ENCODE measurements at places on chromosomes 1 and 21. TPM values are rescaled to one million over a fixed set of nuclear protein-coding genes. Genes with fewer than 3 reads are reported as not detected.
A peak's percentile ranks its signal among the peaks of the same experiment; 100 is the strongest.

PROK1 gene
- total RNA-seq: not detected

C1orf94 gene
- total RNA-seq: 0.70 TPM

SCCPDH gene
- 25.0 TPM for total RNA-seq

CD160 gene
- total RNA-seq: not detected

DNA sequence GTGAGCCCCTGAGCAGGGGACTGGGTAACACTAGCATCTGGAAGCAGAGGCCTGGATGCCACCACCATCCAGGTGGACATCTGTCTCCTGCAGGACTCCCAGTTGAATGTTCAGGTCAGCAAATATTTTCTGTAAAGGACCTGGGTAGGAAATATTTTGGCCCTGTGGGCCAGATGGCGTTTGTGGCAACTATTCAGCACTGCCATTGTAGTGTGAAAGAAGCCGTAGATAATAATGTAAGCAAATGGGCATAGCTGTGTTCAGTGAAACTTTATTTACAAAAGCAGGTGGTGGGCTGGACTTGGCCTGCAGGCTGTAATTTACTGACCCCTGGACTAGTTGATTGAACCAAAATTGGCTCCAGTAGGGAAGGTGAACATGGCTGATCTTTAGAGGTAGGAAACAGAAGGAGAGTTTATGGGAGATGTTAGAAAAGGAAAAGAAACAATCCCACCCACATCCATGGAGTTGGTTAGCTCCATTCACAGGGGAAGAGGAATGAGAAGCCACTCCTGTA lies 20.0 kb upstream of the CD101 start:
- H3K36me3 ChIP-seq: no peaks in the 10 kb centered on the region
- no peaks in the 10 kb centered on the region for H3K27me3 ChIP-seq
- no peak overlapping the region for H3K27ac ChIP-seq
- DNase-seq: no peak
- H3K4me3 ChIP-seq: no peak overlapping the region
- no peaks in the 10 kb centered on the region for H3K4me1 ChIP-seq

DNA sequence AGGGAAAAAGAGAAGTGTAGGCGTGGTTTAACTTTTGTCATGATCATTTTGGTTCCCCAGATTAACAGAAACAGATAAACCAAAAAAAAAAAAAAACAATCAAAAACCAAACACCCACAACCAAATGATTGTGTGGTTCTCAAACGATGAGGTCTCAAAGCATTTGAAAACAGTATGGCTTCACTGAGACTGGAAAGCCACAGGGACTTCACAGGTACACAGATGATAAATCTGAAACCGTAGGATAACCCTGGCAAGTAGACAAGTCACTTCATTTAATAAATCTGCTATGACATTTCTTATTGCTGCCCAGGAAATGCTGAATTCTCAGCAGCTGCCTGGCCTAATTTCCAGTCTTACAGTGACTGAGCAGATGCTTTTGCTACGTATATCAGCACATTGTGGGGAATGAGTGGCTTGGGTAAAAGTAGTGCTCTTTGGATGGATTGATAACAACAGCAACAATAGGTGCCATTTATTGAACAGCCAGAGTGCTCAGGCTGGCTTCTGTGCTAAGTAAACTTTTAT lies 6.1 kb downstream of the ST6GALNAC3 start:
- H3K4me3 ChIP-seq: no peak overlapping the region
- H3K36me3 ChIP-seq: no peaks in the 10 kb centered on the region
- H3K27me3 ChIP-seq: peaks cover 3% of the 10 kb centered on the region
- H3K4me1 ChIP-seq: no peaks in the 10 kb centered on the region
- H3K27ac ChIP-seq: no peak overlapping the region

DNA sequence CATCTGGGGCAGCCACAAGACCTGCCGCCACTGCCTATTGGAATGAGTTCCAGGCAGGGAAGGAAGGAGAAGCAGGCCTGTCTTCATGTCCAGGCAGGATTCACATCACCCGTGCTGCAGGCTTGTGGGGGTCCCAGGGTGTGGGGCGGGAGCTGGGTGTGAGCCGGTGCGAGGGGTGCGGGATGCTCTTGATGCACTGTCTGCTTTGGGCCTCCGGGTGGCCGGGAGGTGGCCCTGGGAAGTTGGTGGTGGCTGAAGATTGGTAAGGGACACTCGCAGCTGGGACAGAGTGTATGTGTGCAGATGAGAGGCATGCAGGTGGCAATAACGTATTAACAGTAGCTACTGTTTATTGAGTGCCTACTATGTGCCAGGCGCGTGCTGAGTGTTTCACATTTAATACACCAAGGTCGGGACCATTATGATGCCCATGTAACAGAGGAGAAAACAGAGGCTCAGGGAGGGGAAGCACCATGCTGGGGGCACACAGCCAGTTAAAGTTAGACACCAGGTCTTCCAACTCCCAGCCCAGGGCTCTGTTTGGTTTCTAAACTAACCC lies 3.3 kb downstream of the CROCC start:
- no peak overlapping the region for H3K27ac ChIP-seq
- H3K27me3 ChIP-seq: no peaks in the 10 kb centered on the region
- no peak for DNase-seq
- no peaks in the 10 kb centered on the region for H3K36me3 ChIP-seq
- peaks cover 10% of the 10 kb centered on the region for H3K4me1 ChIP-seq

DNA sequence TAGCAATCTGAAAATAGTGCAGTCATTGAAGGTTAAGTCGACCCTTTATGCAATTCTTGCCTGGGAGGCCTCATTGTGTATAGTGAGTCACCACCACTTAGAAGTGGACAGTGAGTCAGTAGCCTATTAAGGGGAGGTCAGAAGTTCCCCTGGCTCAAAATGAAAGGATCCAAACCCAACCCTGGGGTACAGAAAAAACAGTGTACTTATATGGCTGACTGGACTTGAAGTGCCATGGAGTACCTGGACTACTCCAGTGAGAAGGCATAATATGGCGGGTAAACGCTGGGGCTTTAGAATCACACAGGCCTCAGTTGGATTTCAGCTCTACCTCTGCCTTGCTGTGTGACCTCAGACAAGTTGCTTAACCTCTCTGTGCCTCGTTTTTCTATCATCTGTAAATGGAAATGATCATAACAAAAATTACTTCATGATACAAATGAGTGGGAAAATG lies 2.2 kb upstream of the BCL9 start:
- H3K27me3 ChIP-seq: no peaks in the 10 kb centered on the region
- H3K4me3 ChIP-seq: no peak overlapping the region
- H3K27ac ChIP-seq: peak overlapping the region; percentile 66

- H3K36me3 ChIP-seq: no peaks in the 10 kb centered on the region
- H3K27ac ChIP-seq: peak overlapping the region; percentile 92
- peak overlapping the region; percentile 17 for H3K4me3 ChIP-seq
- no peaks in the 10 kb centered on the region for H3K27me3 ChIP-seq
Measured at GRCh38 chr1:43835082-43836021, 98.2 kb upstream of the ARTN start.

- no peak overlapping the region for H3K4me3 ChIP-seq
- no peaks in the 10 kb centered on the region for H3K4me1 ChIP-seq
- H3K36me3 ChIP-seq: no peaks in the 10 kb centered on the region
- H3K27ac ChIP-seq: no peak overlapping the region
- no peak for DNase-seq
Measured at GRCh38 chr1:228983231-228983660, 248.0 kb downstream of the RHOU start.

DNA sequence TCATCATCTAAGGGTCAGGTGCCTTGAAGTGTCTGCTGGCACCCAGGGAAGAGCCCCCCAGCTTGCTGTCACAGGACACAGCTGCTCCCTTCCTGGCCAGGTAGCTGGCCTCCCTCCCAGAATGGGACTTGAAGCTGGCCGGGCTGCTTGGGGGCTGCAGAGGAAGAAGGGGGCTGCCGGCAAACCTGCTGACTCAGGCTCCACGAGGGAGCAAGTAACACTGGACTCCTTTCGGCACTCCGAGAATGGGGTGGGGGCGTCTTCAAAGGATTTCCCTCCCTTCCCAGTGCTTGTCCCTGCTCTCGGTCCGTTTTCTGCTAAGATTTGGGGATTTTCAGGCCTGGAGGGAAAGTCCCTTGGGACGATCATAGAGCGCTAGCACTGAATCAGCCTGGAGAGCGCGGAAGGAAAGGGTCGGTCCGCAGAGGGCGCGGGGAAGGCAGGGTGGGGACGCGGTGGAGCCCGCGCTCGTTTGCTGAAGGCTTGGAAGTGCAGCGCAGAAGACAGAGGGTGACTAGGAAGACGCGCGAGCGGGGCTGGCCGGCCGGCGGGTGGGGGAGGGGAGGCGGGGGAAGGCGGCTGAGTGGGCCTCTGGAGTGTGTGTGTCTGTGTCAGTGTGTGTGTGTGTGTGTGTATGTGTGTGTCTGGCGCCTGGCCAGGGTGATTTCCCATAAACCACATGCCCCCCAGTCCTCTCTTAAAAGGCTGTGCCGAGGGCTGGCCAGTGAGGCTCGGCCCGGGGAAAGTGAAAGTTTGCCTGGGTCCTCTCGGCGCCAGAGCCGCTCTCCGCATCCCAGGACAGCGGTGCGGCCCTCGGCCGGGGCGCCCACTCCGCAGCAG lies at the start of gene CSF1:
Gene CSF1, plus strand, starts transcription at position 727 of the 840 bp plus-strand sequence. CDS start 175 bp downstream, outside the sequence.
- H3K36me3 ChIP-seq: no peaks in the 10 kb centered on the region
- H3K27me3 ChIP-seq: peaks cover 8% of the 10 kb centered on the region
- peak; percentile 79 for DNase-seq
- H3K4me1 ChIP-seq: peaks cover 24% of the 10 kb centered on the region
- peak within 1 kb of the TSS; percentile 62 for H3K27ac ChIP-seq
- peak within 1 kb of the TSS; percentile 78 for H3K4me3 ChIP-seq

- no peak overlapping the region for H3K27ac ChIP-seq
- H3K4me3 ChIP-seq: no peak overlapping the region
- H3K27me3 ChIP-seq: peaks cover 10% of the 10 kb centered on the region
- H3K4me1 ChIP-seq: peaks cover 27% of the 10 kb centered on the region
- no peak for DNase-seq
Measured at GRCh38 chr1:47578721-47579419, 141.0 kb downstream of the FOXD2 start.

- peaks cover 5% of the 10 kb centered on the region for H3K36me3 ChIP-seq
- DNase-seq: no peak
- no peaks in the 10 kb centered on the region for H3K27me3 ChIP-seq
Measured at GRCh38 chr1:208036918-208037766, 126.2 kb upstream of the CD34 start.

DNA sequence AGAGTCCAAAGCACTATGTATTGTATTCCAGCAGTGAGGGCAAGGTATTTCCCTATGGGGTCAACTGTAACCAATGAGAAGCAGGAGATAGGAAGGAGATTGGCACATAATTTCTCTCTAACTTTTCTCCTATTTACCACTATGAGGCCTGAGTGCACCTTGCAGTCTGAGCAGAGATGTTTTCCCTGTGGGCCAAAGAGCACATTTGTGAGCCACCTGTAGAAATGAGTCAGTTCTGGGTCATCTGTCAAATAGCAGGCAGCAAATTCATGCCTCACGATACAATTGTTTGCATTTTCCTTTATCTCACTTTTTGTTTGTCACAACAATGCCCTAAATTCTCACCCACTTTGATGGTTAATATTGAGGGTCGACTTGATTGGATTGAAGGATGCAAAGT lies 547.2 kb upstream of the NCAM2 start:
- H3K27me3 ChIP-seq: no peaks in the 10 kb centered on the region
- no peak overlapping the region for H3K27ac ChIP-seq
- H3K4me1 ChIP-seq: no peaks in the 10 kb centered on the region
- no peak overlapping the region for H3K4me3 ChIP-seq
- DNase-seq: no peak
- H3K36me3 ChIP-seq: no peaks in the 10 kb centered on the region

GRCh38 chr21:42609811-42610210 lies 43.6 kb upstream of the PDE9A start:
- no peak overlapping the region for H3K4me3 ChIP-seq
- H3K36me3 ChIP-seq: no peaks in the 10 kb centered on the region
- no peak for DNase-seq

- peaks cover 3% of the 10 kb centered on the region for H3K27me3 ChIP-seq
- no peak overlapping the region for H3K27ac ChIP-seq
- DNase-seq: no peak
- no peaks in the 10 kb centered on the region for H3K36me3 ChIP-seq
- H3K4me3 ChIP-seq: no peak overlapping the region
Measured at GRCh38 chr1:109785446-109786111, 21.9 kb upstream of the EPS8L3 start.

DNA sequence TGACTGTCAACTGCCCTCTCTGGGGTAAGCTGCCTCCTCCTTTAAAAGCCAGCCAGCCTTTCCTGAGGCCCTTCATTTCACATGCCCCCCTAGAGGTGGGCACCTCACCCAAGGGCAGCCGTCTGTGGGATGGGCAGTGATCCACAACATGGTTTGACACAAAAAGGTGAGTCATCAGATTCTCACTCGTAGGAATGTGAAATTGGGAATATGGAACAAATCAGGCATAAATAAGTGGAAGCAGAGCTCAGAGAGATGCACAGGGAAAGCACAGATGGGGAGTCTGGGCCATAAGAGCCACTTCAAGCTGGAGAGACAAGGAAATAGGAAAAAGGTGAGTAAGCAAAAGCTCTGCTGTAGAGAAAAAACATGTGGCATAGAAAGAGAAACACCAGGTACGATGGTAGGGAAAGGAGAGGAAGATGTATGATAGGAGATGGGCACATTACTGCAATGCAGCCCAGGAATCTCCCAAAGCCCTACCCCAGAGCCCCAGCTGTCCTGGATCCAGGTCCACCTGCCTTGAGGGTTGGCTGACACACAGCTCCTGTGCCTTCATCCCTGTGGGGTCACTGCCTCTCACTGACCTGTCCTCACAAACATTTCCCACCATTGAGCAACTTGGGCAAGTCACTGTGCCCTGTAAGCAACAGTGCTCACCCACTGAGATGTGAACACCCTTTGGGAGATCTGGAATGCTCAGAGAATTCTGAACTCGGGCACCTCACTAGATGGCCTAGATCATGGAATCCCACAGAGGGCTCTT lies 86.6 kb downstream of the ASTN1 start:
- DNase-seq: peak; percentile 49
- H3K27ac ChIP-seq: no peak overlapping the region
- no peaks in the 10 kb centered on the region for H3K36me3 ChIP-seq
- peaks cover 2% of the 10 kb centered on the region for H3K4me1 ChIP-seq
- no peak overlapping the region for H3K4me3 ChIP-seq

- no peak overlapping the region for H3K4me3 ChIP-seq
- no peak overlapping the region for H3K27ac ChIP-seq
- no peak for DNase-seq
- peaks cover 12% of the 10 kb centered on the region for H3K4me1 ChIP-seq
- H3K27me3 ChIP-seq: no peaks in the 10 kb centered on the region
- no peaks in the 10 kb centered on the region for H3K36me3 ChIP-seq
Measured at GRCh38 chr1:10432910-10433700, 2.9 kb downstream of the CENPS start.

DNA sequence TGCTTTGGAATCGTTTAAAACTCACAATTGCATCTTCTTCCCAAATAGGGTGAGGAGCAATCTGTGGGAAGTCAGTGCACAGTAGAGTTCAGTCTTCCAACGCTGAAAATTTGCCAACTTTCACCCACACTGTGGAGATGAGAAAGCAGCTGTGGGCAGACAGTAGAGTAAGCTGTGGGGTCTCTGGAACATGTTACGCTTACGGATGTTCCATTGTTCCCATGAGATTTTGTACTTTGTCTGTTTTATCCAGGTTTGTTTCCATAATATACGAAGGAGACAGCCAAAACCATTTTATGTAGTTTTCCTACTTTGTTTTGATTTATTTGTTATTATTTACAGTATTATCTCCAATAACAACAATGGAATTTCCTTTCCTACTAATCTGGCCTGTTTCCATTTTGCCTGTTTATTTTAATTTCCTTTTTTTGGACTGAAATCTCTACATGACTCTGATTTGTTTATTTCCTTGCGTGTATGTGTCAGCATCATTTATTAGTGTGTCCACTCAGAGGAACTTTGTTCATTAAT lies 65.1 kb upstream of the RGL1 start:
- H3K4me1 ChIP-seq: no peaks in the 10 kb centered on the region
- H3K27ac ChIP-seq: no peak overlapping the region
- H3K27me3 ChIP-seq: no peaks in the 10 kb centered on the region
- no peak overlapping the region for H3K4me3 ChIP-seq

GRCh38 chr1:34188418-34188817 lies 11.7 kb downstream of the C1orf94 start:
- DNase-seq: no peak
- peaks cover 5% of the 10 kb centered on the region for H3K27me3 ChIP-seq
- H3K27ac ChIP-seq: no peak overlapping the region

Measured in astrocyte (in vitro differentiated cells and primary cell).